Right atrium auricular region (tissue), 2 donors: ENCODE measurements at places on chromosomes 1 and 21. TPM values are rescaled to one million over a fixed set of nuclear protein-coding genes. Genes with fewer than 3 reads are reported as not detected.
A peak's percentile ranks its signal among the peaks of the same experiment; 100 is the strongest.

DNA sequence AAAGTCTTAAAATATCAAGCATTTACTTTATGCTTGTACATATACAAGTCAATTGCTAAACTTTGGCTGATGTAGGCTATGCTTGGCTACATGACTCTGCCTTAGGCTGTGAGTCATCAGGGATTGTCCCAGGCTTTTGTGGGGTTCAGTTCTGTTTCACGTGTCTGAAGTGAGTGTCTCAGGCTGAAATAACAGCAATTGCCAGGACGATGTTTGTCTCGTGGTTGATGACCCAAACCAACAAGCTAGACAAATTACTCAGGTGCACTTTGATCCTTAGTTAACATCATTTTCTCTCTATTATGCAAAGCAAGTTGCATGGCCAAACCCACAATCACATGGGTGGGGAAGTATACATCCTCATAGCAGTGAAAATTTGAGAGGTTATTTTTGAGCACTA lies 410.1 kb downstream of the BRINP3 start:
- DNase-seq: no peak

DNA sequence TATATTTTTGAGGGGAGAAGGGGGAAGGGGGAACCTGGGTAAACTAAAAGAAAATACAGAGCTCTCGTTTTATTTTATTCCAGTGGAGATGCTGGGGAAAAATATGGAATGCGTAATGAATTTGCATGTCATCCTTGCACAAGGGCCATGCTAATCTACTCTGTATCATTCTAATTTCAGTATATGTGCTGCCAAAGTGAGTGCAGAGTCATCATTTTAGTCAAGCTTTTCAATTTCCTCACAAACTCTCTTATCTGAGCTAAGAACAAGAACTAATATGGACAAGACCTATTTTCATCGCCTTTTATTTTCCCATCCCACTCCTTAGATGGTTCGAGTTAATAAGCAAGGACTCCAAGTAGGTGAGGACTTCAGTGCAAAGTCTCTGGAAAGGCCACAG lies 13.2 kb downstream of the ADORA3 start:
- no peak for DNase-seq

Gene SH2D1B
- total RNA-seq: 0.16 TPM

Gene CLEC20A
- not detected for total RNA-seq

Gene RPS6KA1
- 6.9 TPM for total RNA-seq

Gene INSRR
- total RNA-seq: not detected

- no peak for DNase-seq
Measured at GRCh38 chr1:164261691-164262240, 297.2 kb upstream of the PBX1 start.

Gene GJB3
- total RNA-seq: 0.28 TPM

GRCh38 chr21:45029298-45029947 lies 45.0 kb upstream of the ADARB1 start:
- no peak for DNase-seq

GRCh38 chr21:34509151-34509550 lies 2.9 kb downstream of the KCNE1 start:
- DNase-seq: peak; percentile 56

GRCh38 chr21:26597031-26597430 lies 23.9 kb upstream of the CYYR1 start:
- DNase-seq: no peak

Gene LRRN2
- total RNA-seq: 8.2 TPM

Gene EXTL1
- total RNA-seq: 0.79 TPM

GRCh38 chr1:215583185-215583749 lies 16.2 kb downstream of the KCTD3 start:
- no peak for DNase-seq

- no peak for DNase-seq
Measured at GRCh38 chr1:228860911-228861831, 125.9 kb downstream of the RHOU start.

Gene PGLYRP4
- total RNA-seq: not detected

- DNase-seq: no peak
Measured at GRCh38 chr1:209583408-209583807, at the start of gene CAMK1G. Gene CAMK1G (plus strand): TSS chr1:209583714. CDS start chr1:209594984, 11,270 bp downstream.

GRCh38 chr1:111507411-111508201 lies 4.2 kb upstream of the ADORA3 start:
- peak; percentile 84 for DNase-seq

- no peak for DNase-seq
Measured at GRCh38 chr1:90405726-90406125, 311.4 kb downstream of the BARHL2 start.

DNA sequence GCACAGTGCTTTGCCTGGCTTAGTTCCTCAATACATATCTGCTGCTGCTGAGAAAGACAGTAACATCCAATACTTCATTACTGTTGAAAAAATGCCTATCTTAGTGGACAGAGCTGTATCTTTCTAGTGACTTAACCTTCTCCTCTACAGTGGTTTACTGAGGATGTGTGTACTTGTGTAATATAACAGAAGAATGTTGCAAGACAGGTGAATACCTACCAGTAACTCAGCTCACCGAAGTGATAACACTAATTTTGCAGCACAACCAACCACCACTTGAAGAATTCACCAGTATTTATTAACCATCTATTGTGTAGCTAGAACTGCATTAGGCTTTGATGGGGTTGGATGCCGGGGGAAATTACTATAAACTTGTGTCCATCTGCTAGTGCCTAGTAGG lies 16.6 kb upstream of the TNN start:
- no peak for DNase-seq

DNA sequence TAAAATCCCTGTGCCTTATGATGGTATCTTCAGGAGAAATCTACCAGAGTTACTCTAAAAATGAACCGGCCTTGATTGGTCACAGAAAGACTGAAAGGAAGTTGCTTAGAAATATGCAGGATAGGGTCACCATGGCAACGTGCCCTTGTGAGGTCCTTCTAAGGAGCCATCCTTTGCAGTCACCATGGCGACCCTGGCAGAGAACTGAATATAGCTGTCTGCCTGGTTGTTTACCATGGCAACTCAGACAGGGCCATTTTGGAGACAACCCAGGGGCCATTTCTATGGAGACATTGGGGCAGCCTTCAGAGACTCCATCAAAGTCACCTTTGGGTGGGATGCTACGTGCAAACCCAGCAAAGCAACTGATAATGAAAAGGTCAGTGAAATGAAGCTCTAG lies 43.0 kb downstream of the SNX7 start:
- no peak for DNase-seq

GRCh38 chr1:202193614-202194327 lies at the start of gene LGR6:
Gene LGR6 (plus strand): TSS chr1:202193799. CDS start chr1:202193990, 191 bp downstream.
- DNase-seq: no peak

- DNase-seq: no peak
Measured at GRCh38 chr1:82141390-82141789, 340.7 kb downstream of the ADGRL2 start.

Gene CCDC181
- total RNA-seq: 0.37 TPM

DNA sequence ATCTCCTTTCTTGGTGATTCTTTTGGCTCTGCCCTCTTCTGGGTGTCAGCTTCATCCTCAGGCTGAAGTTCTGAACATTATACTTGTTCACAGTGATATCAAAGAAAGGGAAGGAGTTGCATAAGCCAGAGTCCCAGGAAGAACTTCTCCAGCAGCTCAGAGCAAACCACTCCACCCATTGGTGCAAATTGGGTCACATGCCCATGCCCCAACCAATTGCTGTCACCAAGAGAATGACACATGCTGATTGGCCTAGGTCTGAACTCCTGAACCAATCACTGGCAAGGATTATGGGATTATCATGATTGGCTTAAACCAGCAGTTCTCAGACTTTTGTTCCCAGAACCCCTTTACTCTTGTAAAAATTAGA lies 256.5 kb upstream of the TMEM51 start:
- DNase-seq: no peak

- peak; percentile 67 for DNase-seq
Measured at GRCh38 chr21:36125512-36126207, 9.2 kb upstream of the CBR3 start.

DNA sequence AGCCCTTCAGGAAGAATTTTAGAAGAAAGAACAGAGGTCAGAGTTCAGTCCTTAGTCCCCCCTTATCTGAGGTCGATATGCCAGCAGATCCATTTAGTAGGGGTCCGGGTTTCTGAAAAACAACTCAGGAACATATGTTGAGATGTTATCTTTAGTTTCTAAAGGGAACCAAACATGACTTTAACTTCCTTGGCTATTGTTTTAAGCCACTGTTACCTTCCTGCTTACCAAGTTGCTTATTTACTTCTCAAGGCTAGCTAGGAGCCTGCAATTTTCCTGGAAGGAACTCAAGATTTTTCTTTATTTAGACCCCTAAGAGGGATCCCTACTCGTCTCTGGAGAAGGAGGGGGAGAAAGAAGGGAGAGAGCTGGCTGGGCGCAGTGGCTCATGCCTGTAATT lies 54.3 kb downstream of the KCNC4 start:
- DNase-seq: no peak

- DNase-seq: no peak
Measured at GRCh38 chr1:11646317-11646716, 7.9 kb downstream of the FBXO2 start.

GRCh38 chr1:97849345-97850340 lies 71.2 kb downstream of the DPYD start:
- DNase-seq: no peak

Gene SPAG17
- 0.39 TPM for total RNA-seq

- no peak for DNase-seq
Measured at GRCh38 chr1:17713993-17714392, 41.1 kb upstream of the ACTL8 start.

Gene PALMD
- 78.7 TPM for total RNA-seq

- no peak for DNase-seq
Measured at GRCh38 chr1:44705470-44705869, 25.5 kb downstream of the RNU5D-1 start.

Gene NPHS2
- not detected for total RNA-seq

DNA sequence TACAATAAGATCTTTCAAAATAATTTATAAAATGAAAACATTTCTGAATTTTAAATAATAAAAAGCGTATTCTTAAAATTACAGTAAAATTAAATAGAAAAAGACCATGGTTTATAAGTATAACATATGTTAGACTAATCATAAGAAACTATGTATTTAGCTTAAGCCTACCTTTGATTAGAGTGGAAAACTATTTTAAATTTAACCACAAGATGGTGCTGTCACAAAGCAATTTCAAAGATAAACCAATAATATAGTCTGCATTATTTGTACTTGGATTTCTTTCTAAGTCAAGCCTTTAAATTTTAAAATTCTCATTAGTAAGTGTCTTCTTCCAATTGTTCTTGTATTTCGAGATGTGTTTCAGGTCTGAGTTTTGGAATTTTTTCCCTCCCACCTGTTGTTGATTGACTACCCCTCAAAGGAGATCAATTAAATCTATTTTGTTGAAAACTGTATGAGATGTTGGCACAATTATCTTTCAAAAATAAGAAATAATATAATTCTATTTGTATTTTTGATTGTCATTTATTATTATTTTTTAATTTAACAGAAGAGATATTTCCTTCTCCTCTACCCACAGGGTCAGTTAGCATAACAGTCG lies 459.8 kb downstream of the KCNT2 start:
- DNase-seq: no peak

DNA sequence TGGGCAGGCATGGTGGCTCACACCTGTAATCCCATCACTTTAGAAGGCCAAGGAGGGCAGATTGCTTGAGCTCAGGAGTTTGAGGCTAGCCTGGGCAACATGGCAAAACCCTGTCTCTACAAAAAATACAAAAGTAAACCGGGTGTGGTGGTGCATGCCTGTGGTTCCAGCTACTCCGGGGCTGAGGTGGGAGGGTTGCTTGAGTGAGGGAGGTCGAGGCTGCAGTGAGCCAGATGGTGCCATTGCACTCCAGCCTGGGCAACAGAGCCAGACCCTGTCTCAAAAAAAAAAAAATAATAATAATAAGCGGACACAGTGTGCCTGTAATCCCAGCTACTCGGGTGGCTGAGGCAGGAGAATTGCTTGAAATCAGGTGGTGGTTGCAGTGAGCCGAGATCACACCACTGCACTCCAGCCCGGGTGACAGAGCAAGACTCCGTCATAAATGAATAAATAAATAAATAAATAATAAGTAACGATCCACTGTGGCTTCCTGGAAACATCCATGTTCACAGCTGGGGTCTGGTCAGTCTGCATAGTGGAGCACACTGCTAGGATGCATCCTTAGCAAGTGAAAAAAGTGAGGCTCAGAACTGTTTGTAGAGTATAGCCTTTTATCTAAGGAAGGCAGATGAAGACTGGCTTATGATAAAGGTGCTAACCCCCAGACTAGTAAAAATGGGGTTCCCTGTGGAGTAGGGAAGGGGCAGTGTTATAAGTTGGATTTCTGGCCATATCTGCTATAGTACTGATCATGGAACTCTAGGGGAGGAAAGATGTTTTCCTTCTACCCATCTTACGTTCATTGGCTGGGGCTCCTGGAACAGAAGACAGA lies 15.7 kb downstream of the PKNOX1 start:
- no peak for DNase-seq

Gene TAS1R1
- not detected for total RNA-seq

DNA sequence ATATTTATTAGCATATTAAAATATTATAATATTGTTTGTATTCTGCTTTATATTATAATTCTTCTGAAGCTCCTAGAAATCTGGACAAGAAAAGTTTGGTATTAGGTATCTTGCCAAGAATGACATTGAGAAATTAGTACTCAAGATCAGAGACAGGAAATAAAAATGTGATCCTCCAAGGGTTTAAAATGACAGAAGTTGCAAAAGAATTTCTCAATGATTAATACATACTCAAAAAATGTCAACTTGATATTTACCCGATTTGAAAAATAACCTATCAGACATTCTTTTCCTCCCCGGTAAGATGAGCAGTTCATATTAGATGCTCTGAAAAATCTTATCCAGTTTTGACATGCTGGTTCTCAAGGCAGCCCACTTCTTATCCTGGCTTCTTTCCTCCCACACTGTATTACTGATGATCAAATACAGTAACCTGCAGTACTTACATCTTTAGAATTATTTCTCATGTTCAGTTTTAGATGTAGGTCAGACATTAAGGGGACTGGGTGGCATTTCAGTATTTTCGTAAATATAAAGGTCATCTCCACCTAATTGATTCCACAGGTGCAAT lies 55.3 kb downstream of the CACHD1 start:
- no peak for DNase-seq

DNA sequence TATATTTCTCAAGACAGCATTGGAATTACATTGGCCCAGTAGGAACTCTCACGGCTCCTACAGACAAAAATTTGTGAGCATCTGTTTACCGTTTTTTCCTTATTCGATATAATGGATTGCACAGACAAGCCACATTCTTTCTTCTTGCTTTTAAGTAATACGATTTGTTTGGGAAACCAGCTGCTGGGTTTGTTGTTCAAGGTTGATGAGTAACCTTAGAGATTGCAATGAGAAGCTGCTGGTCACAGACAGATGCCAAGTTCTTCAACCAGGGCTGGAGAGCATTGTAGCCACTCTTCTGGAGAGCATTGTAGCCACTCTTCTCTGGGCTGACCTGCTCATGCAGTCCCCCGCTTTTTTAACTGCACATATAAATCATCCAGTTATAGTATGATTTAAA lies 1.4 kb upstream of the MIA3 start:
- no peak for DNase-seq

DNA sequence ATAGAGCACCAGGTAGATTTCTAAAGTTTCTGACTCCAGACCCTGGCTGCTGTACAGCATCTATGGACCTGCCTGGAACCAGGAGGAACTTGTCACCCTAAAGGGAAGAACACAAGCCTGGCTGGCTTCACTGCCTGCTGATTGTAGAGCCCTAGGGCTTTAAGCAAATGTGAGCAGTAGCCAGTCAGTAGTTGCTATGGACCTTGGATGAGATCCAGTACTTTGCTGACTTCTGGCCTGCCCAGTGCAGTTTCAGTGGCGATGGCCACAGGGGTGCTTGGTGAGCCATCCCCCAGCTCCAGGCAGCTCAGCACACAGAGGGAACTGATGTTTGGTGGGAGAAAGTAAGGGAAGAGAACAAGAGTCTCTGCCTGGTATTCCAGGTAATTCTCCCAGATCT lies 68.4 kb downstream of the ATP6V1G3 start:
- no peak for DNase-seq
